ENCODE measurements at places on chromosomes 2 and 18.

DNA sequence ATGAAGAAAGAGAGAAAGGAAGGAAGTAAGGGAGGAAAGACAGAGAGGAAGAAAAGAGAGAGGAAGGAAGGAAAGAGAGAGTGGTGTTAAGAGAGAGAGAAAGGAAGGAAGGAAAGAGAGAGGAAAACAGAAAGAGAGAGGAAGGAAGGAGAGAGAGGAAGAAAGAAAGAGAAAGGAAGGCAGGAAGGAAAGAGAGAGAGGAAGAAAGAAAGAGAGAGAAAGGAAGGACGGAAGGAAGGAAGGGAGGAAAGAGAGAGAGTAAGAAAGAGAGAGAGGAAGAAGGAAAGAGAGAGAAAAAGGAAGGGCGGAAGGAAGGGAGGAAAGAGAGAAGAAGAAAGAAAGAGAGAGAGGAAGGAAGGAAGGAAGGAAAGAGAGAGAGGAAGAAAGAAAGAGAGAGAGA, 127.4 kb downstream of the GALNT3 start:
- no peak for DNase-seq

- DNase-seq, result peak; percentile 21
These were observed 53.8 kb downstream of the TGOLN2 start for GRCh38 chr2:85273738-85274731.

DNA sequence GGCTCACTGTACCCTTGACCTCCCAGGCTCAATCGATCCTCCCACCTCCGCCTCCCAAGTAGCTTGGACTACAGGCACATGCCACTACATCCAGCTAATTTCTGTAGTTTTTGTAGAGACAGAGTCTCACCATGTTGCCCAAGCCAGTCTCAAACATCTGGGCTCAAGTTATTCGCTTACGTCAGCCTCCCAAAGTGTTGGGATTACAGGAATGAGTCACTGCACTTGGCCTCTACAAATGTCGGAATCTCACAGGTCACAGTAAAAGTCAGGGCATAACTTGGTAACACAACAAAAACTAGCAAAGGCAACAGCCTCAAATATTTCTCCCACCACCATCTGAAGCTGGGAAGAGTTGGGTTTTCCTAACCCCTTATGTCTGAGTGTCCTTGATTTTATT, 25.3 kb downstream of the SCG2 start:
- DNase-seq, result no peak

GRCh38 chr2:108605947-108606346, 71.7 kb downstream of the LIMS1 start:
- peak; percentile 69 for DNase-seq

DNA sequence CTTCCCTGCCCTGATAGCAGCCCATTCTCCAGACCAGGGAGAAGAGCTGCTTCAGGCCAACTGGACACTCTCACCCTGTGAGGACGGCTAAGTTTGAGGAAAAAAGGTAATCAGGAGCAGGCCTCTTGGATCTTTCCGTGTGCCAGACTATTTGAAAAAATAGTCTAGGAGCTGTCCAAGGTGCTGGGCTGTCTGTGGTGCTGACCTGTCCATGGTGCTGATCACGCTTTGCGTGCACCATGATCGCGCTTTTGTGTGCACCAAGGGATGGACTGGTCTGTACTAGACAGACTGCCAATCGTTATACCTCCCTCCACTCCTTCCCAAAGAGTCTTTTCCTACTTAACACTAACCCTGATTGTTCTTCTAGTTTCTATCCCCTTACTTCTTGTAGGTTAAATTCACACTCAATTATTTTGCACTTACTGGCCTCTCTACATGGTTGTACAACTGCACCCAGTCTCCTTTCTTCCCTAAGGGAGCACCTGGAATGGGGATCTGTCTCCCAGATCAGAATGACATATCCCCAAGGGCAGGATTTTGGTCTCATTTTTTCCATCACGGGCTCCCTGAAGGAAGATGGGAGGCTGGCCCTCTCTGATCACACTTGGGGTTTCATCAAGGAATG, 295.4 kb downstream of the CELF4 start:
- peak; percentile 16 for DNase-seq

GRCh38 chr2:215811003-215811402, 202.3 kb downstream of the MREG start:
- no peak for DNase-seq

DNA sequence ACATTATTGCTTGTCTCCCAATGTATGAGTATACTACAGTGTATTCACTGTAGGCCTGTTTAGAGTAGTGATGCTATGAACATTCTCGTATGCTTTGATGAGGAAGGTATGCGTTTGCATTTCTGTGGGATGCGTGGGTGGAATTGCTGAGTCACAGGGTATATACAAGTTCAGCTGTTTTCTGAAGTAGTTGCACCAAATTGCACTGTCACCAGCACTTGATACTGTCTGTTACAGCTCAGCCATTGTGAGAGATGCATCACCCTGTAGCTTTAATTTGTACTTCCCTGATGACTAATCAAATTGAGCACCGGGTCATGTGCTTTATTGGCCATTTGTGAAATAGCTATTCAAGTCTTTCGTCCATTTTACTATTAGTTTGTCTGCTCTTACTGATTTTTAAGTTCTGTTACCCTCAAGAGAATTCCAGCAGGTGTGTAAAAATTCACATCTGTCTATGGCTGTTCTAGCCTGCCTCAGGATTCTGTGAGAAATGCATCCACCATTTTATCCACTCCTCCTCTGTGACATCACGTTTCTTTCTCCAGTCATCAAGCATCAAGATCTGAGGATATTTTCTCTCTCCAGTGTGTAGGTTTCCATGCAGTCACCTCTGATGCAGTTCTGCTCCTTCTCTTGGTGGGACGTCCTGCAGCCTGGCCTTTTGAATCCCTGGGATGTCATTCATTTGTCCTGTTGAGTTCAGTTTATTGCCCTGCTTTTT, 72.5 kb downstream of the DGKD start:
- peak; percentile 77 for DNase-seq

GRCh38 chr18:13454363-13455150, 236.0 kb downstream of the LDLRAD4 start:
- DNase-seq, result no peak

DNA sequence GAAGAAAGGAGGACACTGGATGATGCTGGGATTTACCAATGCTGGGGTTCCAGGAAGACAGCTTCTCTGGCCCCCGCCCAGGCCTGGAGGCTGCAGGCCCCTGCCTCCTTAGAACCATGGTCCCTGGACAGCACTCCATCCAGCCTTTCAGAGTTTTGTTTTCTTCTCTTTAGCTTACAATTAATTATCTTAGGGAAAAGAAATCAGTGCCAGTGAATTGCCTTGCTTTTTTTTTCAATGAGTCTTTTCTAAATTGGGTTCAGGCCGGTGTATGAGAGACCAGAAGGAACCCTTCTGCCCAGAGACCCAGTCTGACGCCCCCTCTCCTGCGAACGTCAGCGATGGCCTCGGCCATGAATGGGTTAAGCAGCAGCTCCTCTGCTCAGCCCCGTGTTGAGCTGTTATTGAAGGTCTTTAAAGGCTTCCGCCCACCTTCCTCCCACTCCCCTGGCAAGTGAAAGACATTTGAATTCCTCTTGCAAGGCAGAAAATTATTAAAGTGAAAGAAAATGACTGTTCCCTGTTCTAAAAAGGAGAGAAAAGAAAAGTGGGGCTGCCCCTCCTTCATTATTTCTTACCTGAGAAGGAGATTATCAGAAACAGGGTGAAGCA, 65.7 kb upstream of the CHMP1B start:
- no peak for DNase-seq

DNA sequence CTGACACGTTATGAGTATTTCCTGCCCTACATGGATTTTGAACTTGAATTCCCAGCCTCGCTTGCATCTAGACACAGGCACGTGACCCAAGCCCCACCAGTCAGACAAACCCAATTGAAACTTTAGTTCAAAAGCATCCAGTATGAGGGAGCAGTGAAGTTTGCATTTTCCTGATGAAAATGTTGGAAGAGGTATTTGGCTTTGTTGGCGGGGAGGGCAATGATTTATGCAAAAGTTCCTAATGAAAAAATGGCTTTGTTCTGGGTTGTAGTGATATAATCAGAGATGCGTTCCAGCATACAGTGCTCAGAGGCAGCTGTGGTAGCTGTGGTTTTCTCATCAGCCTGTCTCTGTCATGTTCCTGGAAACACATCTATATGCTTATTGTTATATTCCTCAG, 36.8 kb upstream of the CPS1 start:
- DNase-seq, result no peak

DNA sequence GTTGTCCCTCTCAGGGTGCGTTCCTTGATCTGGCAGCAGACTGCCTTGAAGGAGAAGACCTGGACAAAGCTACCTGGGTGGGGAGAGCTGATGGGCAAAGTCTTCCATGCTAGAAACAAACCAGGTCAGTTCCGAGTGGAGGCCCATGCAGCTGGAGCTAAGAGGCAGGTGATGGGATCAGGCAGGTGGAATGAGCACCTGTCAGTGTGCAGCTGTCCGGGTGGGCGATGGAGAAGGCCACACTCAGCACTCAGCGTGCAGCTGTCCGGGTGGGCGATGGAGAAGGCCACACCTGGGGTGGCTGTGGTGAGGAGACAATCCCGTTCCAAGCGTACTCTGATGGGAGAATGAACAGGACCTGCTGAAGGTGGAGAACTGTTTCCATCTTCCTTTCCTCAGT, 237.3 kb upstream of the MYT1L start:
- DNase-seq, result no peak

GRCh38 chr2:15159751-15160177, 401.4 kb downstream of the NBAS start:
- DNase-seq, result peak; percentile 31

- DNase-seq, result peak; percentile 24
These were observed 251.3 kb downstream of the PARD3B start for GRCh38 chr2:204796581-204796980.

DNA sequence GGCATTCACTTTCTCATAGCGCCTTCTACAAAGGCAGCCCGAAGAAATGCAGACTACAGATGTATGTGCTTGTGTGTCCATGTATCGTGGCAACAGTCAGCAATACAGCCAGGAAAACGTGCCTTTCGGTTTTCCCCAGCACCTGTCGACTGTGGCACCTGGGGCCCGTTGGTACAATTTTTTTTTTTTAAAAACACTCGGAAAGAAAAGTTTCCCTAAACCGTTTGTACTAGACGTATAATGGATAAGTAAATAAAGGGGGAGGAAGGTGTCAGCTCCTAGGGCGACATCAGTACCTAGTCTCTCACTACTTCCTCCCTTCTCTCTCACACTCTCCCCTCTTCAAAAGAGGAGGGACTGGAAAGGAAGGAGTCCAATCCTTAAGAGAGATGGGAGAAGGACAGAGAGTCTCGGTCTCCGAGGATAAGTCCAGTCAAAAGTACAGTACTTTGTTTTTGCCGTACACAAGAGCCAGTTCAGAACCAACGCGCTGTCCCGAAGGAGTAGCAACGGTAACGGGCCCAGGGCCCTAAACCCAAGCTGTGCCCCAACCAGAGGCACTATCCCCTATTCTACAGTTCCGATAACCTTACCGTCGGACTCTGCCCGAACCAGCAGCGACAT, 759 bp downstream of the PPP4R3B start:
- peak; percentile 54 for DNase-seq

DNA sequence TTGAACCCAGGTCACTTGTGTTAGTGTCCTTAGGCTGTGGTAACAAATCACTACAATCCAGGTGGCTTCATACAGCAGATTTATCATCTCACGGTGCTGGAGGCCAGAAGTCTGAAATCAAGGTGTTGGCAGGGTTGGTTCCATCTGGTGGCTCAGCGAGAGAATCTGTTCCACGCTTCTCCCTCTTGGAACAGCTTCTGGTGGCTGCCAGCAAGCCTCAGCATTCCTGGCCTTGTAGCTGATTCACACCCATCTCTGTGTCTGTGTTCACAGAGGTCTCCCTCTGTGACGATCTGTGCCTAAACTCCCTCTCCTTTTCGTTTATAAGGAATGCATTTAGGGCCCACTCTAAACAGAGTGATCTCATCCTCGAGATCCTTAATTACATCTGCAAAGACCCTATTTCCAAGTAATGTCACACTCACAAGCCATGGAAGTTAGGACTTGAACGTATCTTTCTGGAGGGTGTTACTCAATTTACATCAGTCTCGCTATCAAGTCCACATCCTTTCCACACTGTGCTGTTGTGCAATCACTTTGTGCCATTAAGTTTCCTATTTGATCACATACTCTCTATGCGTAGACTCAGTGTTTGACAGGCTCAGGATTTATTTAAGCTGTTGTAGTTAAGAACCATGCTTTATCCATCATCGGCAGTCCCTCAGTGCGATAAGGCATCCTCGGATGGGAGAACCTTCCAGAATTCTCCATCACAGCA, 164.4 kb downstream of the SOCS6 start:
- DNase-seq, result no peak

DNA sequence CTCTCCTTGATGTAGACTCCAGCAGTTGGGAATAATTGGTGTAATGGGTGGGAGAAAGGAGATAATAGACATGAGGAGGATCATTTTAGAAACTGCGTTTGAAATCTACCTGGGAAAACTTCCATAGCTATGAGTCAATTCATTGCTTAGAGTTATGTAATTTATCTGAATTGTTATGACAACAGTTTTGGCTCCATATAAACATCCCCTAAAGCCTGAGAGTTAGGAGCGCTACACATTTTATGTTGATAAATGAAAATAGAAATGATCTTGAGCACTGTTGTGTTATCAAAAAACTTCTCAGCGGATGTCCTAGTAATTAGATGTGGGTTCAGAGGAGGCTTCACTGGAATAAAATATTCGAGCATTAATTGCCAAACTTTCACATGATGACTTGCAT, 573.4 kb downstream of the TSN start:
- DNase-seq, result no peak

- peak; percentile 74 for DNase-seq
These were observed 62.2 kb upstream of the PMAIP1 start for GRCh38 chr18:59837586-59837985.

DNA sequence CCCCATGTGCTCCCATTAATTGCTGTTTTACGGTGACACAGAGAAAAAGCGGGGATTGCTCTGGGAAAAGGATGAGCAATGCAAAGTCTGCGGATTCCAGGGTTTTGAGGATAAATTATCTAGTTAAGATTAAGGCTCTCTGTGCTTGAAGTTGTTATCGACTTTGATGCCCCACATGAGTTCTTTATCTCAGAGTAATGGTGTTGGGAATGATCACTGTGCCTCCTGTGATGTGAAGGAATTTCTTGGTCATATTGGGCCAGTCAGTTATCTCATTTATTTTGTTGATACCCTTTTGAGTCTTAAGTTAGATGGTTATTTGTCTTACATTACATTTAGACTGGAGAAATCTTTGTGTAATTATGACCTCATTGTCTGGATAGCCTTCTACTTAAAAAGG, 184.6 kb upstream of the MEX3C start:
- no peak for DNase-seq

DNA sequence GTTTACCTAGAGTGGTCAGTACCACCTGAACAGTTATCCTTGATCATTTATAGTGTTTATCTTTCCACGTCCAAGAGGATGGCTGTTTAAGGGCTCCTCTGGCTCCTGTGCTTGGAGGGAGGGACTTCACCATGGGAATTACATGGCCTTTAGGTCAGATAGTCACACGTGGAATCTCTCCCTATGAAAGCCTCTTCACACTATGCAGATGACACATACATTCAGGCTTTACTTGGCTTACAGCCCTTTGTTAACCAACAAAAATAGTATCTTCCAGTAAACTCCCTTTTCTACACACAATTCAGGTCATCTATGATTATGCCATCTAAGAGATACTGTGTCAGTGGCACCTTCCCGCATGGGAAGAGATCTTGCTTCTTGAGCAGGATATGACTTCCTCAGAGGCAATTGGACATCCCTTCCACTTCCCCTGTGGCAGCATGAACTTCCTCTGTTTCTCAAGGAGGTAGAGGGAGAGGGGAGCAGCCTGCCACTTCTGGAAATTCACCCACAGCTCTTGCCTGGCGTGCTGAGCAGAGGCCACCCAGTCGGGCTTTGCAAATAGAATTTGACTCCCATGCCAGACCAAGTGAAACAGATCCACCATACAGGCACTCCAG, 53.5 kb downstream of the COLEC12 start:
- DNase-seq, result no peak

GRCh38 chr2:134919341-134920210, 954 bp downstream of the CCNT2 start:
- DNase-seq, result peak; percentile 68
